ENCODE measurements at places on chromosomes 7 and 10.

GRCh38 chr10:31927884-31928548 lies 615 bp downstream of the ARHGAP12 start:
- no peak for DNase-seq

DNA sequence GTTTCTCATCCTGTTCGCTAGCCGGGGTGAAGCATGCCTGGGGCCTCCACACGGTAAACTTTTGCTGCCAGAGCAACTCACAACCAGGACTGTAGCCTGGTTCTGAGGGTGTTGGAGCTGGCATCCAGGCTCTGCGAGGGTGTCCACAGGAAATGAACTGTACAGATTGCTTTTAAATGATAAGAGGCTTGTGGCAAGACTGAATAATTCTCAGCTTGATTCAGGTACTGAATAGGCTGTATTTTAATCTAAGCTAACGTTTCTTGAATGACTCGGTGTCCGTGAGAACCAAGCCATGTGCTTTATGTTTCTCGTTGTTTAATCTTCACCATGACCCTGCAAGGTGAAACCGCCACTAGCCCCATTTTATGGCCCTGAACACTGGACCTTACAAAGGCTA lies 49.3 kb downstream of the EEPD1 start:
- no peak for DNase-seq

- DNase-seq: no peak
These were observed 247.0 kb upstream of the MKI67 start for GRCh38 chr10:128373071-128373749.

- no peak for DNase-seq
These were observed 96.5 kb upstream of the SDK1 start for GRCh38 chr7:3204526-3204925.

DNA sequence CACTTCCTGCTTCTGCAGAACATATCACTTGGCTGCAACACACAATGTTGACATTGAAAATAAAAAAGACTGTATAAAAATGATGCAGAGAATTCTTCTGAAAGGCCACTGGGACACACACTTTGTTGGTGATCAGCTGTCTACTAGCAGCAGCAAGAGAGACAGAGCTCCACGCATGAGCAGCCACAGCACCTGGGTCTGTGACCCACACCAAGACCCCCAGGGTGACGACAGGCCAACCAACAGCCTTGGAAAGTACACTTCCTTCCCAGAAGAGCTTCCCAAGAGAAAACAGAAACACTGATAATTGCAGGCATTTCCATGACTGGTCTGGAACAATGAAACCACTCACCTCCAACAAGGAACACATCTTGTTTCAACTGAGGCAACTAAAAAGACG lies 239.0 kb downstream of the DIP2C start:
- no peak for DNase-seq

- DNase-seq: no peak
These were observed 67.0 kb downstream of the CDK6 start for GRCh38 chr7:92769394-92769699.

GRCh38 chr10:44339218-44339617 lies 45.7 kb downstream of the CXCL12 start:
- no peak for DNase-seq

DNA sequence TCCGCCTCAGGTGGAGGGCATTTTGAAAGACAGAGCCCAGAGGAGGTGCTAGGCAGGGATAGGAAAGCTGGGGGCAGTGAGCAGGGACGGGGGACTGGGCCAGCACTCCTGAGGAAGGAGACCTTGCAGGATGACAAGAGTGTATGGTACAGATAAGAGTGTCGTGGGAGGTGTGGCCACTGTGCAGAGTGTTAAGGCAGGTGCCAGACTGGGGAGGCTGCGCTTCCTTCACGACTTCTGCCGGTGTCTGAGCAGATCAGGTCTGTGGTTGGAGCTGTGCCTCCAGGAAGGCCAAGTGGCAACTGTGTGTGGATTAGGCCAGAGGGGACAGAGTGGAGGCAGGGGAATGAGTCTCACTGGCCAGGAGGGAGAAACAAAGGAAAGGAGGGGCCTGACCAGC lies 161.7 kb downstream of the HIBADH start:
- no peak for DNase-seq

- DNase-seq: no peak
These were observed 393.6 kb upstream of the GALNT17 start for GRCh38 chr7:70738151-70738885.

DNA sequence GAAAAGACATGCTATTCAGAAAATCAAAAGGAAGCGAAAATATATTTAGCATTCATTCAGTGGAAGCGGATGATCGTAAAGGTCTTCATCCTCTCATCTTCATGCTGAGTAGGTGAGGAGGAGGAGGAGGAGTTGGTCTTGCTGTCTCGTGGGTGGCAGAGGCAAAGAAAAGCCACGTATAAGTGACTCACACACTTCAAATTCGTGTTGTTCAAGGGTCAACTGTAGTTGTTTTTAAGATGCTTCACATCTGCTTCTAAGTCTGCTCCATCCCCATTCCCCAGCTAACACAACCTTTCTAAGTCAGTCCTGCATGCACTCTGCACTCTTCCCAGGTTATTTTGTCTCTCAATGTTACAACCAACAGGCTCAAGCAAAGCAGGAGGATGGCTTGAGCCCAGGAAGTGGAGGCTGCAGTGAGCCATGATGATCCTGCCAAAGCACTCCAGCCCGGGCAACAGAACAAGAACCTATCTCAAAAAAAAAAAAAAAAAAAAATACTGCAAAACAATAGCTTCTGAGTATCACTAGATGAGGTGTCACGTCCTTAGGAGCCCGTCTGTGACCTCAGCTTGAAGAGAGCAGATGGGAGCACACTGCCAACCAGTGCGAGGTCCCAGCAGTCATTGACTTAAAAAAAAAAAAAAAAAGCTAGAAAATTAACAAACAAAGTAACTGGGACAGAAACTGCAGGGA lies 70.5 kb downstream of the SFMBT2 start:
- no peak for DNase-seq

- DNase-seq: no peak
These were observed 7.5 kb downstream of the RABGEF1 start for GRCh38 chr7:66747881-66748511.

GRCh38 chr10:86415116-86415515 lies 48.5 kb upstream of the GRID1 start:
- DNase-seq: no peak

- DNase-seq: peak; percentile 95
These were observed at the start of gene CUL2 for GRCh38 chr10:35090162-35090954. Gene CUL2, minus strand, starts transcription at chr10:35090341. Its CDS starts 19,024 bp downstream, at chr10:35071317.

DNA sequence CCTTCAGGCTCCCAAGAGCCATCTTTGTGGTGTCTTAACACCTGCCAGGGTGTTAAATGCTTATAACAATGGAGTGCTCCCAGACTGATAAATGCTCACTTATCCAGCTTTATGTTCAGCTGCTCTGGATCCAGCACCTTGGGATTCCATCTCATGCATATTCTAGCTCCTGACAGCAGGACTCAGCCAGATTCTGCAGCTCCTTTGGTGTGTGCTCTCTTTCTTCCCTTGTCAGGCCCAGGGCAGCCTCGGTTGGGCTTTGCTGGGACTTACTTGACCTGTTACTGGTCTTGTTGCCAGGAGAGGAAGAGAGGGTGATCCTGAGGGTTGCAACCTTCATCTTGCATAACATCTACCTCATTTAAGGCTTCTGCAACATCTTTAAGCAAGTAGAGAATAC lies 59.4 kb upstream of the CCNY start:
- no peak for DNase-seq

DNA sequence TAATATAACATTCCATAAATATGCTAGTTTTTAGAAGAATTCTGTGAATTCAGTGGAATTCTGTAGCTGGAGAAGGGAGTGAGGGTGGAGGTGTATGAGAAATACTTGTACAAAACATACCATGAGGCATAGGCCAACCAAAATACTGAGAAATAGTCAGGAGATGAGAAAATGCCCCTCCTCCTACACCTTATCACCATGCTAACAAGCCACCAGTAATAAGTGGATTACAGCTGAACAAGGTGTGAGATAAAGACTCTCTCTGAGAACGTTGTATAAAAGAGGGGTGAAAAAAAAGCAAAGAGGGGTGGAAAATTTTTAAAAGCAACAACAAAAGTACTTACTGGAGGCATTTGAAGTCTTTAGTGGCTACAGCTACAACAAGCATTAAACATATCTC lies 90.4 kb upstream of the IGFBP3 start:
- no peak for DNase-seq

GRCh38 chr10:5268234-5268633 lies 71.6 kb downstream of the AKR1C4 start:
- DNase-seq: no peak

DNA sequence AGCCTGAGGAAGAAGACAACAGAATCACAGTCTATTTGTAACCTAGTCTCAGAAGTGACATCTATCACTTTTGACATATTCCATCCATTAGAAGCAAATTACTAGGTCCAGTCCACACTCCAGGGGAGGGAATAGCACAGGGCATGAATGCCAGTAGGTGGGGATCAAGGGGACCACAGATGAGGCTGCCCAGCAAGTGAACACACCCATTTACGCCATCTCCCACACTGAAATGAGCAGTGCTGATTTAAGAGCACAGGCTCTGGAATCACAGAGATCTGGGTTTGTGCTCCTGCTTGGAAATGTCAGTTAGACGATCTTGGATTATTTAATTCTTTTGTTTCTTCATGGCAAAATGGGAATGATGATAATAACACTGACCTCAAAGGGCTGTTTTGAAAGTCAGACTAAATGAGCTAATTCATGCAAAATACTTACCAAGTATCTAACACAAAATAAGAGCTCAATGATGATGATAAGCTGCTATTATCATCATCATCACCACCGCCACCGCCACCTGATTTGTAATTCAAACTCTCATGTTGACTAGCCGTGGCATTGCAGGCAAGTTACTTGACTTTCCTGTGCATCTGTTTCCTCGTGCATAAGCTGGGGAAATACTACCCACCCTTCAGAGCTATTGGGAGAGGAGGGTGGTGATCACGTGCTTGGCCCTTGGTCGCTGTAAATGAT lies 138.9 kb upstream of the KLF14 start:
- DNase-seq: no peak

DNA sequence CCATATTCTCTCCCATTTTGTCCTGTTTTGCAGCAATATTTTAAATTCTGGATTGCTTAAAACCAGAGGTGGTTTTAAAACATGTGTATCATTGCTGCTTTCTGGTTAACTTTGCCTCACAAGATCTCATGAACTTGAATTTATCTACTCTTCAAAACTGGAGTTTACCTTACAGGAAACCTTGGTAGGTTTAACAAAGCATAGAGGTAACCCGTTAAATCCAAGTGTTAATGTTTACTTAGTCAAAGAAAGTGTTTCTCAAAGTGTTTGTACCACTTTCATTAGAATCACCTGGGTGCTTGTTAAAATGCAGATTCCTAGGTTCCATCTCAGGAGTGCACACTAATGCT lies 44.0 kb upstream of the VDAC2 start:
- DNase-seq: no peak

Data from amniotic stem cell (primary cell).